ENCODE measurements at places on chromosomes 3 and 15.

DNA sequence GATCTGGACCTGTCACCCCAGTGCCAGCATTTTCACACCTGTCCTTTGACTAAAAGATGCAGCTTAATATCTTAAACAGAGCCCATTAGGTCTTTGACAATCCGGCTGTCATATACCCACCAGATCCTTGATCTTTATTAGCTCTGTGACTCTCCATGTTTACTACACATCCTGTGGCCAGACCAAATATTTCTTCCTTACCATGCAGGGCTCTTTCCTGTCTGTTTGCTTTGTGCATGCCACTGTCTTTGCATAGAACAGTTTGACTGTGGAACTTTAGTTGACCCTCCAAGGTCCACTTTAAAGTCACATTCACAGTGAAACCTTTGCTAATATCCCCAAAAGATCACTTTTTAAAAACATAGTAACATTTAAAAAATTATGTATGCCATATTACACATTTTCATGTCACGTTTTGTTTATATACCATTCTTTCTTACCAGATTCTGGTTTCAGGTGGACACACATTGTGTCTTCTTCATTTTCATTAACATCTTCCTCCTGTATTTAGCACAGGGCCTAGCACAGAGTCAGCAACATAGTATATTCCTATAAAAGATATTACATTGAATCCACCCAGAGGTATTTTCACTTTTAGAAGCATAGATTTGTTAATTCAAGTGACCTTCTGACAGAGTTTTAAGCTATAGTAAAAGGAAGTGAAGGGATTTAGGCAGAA lies 95.8 kb downstream of the RAP2B start:
- peak; percentile 11 for DNase-seq

- DNase-seq: no peak
These were observed 23.7 kb upstream of the TICRR start for GRCh38 chr15:89551550-89551949.

DNA sequence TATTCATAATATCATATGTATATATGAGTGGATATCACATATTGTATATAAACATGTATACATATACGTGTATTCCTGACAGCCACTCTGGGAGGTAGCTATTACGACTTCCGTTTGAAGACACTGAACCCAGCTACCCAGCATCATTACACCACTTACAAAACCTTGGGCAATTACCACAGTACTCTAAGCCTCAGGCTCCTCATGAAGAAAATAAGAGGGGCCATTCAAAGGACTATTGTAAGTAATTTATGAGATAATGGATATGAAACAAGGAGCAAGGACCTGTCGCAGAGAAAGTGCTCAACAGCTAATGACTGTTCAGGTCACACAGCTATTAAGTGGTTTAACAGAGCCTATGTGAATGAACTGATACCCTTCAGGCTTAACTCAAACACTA lies 52.4 kb downstream of the KCNMB2 start:
- DNase-seq: no peak

DNA sequence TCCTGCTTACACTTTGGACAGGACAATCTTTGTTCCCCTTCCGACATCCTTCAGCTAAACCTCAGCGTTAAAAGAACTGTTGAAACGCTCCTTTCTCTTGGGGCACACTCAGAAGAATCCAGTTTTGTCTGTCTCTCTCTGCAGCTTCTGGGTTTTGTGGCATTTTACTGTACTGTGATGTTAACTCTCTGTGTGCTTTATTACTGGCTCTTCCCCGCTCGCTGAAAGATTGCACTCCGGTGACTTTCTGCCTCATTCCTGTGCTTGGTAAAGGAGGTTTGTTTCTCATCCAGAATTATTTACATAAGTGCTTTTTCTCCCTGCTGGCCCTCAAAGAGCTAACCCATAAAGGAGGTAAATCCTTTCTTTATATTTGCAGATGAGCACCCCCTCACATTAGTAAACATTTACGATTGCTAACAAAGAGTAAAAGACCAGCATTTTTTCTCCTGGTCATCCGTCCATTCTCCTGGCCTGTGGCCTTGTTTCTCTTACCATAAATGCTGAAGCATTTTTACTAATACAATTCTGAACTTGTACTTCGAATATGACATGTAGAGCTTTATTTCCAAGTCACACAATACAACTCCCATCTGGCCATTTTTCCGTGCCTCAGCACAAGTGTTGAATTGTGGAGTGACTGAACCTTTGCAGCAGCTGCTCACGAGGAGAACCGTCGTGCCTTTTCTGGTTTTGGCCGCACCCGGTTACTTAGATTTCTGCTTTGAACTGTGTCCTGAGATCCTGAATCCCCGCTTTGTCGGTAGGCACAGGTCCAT lies 69.3 kb upstream of the RPL35A start:
- DNase-seq: no peak

- DNase-seq: no peak
These were observed 214.7 kb upstream of the ZBTB20 start for GRCh38 chr3:115361806-115362205.

GRCh38 chr3:196517919-196518318 lies 2.8 kb upstream of the SMCO1 start:
- no peak for DNase-seq

- DNase-seq: peak; percentile 59
These were observed 1121.5 kb downstream of the NAALADL2 start for GRCh38 chr3:175980486-175981090.

- DNase-seq: no peak
These were observed 9.5 kb downstream of the DUSP7 start for GRCh38 chr3:52046902-52047239.

GRCh38 chr15:35533130-35534110 lies 12.5 kb downstream of the DPH6 start:
- DNase-seq: peak; percentile 81

DNA sequence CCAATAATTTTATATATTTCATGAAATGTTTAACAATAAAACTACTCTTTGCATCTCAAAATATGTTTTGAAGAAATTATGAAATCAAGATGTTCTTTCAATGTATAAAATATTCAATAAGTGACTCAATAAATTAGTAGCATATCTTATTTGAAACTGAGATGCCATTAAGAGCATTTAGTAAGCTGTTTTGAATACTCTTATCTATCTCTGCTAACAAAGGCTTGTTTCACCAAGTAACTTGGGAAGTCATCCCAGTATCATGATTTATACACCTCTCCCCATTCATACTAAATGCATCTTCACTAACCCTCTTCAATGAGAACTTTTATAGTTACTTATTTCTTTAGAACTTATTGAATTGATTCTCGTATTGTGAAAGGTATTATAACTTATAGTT lies 43.1 kb downstream of the TNIK start:
- no peak for DNase-seq

DNA sequence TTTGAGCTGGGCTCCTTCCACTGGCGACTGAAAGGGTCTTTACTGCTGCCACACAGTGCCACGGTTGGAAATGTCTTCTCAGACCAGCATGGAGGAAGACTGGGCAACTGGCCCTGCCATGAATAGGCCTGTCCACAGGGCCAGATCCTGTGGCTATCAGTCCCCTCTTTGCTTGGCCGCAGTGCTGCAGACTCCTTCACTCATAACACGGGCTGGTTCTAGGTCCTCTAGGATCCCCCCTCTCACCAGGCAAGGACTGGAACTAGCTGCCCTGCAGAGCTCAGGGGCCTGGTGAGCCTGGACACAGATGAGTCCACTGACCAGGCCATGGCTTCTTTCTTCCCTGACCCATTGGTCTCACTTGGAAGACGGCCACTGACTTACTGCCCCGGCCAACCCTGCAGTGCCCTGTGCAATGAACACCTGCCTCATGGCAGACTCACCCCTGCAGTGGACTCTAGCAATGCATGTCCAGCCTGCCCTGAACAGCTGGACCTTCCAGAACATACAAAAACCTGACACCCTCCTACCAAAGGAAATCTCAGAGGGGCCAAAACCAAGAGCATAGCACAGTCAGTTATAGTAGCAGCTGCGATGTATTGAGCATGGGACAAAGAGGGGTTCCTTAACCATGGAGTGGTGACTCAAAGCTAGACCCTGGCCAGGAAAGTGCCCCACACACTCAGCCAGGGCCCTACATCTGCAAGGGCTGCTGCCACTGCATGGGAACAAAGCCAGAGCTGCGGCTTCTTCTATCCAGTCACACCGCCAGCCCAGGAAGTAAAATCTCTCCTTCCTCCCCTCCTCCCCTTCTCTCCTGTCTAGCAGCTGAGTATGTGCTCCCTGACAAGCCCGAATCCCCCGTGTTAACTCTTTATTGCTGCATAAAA lies 72.1 kb upstream of the ITGA11 start:
- DNase-seq: peak; percentile 78

- no peak for DNase-seq
These were observed 73.1 kb upstream of the PIAS1 start for GRCh38 chr15:67980773-67981685.

DNA sequence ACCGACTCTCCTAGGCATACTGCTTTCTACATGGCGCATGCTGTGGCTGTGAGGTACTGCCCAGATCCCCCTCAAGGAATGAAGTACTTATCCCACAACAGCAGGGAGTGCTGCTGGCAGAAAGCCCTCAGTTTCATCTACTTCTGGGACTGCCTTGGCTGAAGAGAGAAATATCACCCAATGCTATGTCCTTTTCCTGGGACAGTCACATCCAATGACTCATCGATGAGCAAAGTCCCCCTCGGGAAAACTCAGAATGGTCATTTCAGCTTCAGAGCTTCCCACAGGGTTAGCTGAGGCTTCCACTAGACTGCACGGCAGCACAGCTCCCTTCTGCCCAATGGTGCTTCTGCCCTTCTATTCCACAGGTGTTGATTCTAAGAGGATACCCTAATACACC lies 3.6 kb upstream of the NMD3 start:
- peak; percentile 13 for DNase-seq

GRCh38 chr3:8966820-8967348 lies 3.6 kb upstream of the RAD18 start:
- DNase-seq: no peak

DNA sequence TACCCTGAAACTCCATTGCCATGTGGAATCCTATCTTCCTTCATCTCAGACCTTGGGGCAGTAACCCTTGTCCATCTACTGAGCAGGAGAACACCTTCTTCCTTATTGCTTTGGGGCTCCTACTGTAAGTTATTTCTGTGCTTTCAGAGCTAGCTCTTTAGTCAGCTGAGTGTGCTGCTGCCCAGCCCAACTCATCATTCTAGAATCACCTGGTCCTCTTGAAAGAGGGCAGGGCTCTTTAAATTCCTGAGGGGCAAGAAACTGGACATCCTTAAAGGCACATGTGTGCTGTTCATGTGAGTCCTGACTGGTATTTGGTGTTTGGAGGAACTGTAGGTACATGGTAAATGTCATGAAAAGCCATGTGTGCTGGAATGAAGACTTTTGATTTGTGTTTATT lies 140.9 kb downstream of the ARNT2 start:
- no peak for DNase-seq

GRCh38 chr15:100094127-100094510 lies 247.7 kb downstream of the ADAMTS17 start:
- DNase-seq: peak; percentile 24

GRCh38 chr15:43185157-43186002 lies at the start of gene CCNDBP1:
Gene CCNDBP1 (plus strand): TSS chr15:43185403. CDS start chr15:43185499, 96 bp downstream.
- peak; percentile 61 for DNase-seq

DNA sequence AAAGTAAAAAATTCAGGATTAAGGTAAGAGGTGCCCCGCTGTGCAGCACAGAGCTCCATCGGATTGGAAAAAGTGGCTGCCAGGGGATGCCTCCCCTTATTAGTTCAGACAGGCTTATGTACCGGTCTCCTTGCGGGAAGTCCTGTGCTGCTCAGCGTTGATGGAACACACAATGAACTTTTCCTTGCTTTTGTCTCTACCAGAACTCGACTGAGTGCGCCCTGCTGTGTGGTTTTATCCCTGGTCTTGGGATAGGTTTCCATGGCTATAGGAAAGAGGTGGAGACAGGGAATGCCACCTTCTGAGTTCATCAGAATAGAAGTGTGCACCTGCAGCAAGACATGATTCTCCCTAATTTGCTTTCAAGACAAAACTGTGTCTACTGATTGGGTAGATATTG lies 745.9 kb upstream of the CFAP20DC start:
- DNase-seq: no peak

GRCh38 chr15:89143503-89144162 lies 55.4 kb downstream of the ABHD2 start:
- DNase-seq: peak; percentile 93

DNA sequence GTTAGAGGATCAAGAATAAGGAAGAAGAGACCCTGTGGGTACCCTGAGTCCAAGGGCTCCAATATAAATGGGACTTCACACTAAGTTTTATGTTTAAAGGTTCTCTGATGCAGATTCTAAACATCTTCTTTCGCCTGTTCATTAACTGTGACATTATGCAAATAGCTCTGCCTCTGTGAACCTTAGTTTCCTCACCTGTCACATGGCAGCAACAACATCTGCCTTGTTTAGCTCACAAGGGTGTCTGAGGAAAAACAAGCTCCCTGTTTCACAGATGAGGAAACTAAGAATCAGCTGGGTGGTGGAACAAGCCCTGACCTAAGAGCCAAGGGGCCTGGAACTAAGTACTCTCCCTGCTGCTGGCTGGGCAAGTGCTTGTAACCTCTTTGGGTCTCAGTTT lies 40.8 kb downstream of the GOLGA6L1 start:
- DNase-seq: no peak

DNA sequence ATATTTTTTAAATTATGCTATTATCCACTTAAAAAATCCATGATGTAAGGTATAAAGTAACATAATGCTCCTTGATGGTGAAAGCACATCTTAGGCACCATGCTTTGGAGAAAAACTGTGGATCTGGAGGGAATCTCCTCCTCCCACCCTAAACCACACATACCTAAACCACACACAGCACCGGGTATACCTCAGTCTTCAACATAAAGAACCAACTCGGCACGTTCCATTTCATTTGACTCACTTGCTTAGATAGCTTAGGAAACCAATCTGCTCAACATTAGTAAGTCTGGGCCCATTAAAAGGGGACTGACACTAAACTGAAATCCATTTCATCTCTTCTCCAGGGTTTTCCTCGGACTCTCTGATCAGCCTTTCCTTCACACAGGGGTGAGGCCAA lies 945.7 kb upstream of the CFAP20DC start:
- peak; percentile 7 for DNase-seq

DNA sequence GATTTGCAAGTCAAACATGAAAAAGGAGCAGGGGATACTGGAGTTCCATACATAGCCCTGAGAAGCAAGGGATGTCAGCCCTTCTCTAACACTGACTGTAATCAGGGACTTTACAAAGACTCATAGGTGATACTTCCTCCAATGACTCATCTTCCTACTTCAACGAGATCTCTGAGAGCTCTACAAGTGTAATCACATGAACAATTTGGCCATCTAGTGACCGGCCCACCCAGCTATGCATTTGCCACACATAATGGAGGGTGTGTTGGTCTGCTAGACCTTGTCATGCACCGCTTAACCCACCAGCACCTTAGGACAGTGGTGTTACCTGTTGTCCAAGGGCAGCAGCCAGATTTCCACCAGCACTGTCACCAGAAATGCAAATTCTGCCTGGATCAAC lies 75.3 kb downstream of the NCEH1 start:
- no peak for DNase-seq

DNA sequence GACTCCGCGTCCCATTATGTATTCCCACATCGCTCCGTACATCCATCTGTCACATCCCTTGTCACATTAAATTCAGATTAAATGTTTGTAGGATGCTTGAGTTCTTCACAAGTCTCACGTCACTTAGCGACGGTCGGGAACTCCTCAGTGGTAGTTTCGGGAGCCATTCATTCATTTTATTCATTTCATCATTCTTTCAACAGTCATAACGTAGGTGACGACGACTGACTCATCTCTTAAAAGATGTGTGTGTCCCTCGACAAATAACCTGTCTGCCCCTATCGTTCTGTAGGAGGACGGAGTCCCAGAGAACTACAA lies 272 bp upstream of the SRPRB start:
- DNase-seq: no peak

- DNase-seq: no peak
These were observed 740 bp downstream of the MAGI1 start for GRCh38 chr3:66037986-66038369.

- no peak for DNase-seq
These were observed 62.9 kb upstream of the ULK4 start for GRCh38 chr3:42024591-42025351.
